Stimulated activated CD4-positive, alpha-beta T cell treated with anti-CD3 and anti-CD28 coated beads, Interleukin-1b, Interleukin-23, amount 100 ng/mL, for 4 hours (primary cell): ENCODE measurements at places on chromosomes 3 and 15.

DNA sequence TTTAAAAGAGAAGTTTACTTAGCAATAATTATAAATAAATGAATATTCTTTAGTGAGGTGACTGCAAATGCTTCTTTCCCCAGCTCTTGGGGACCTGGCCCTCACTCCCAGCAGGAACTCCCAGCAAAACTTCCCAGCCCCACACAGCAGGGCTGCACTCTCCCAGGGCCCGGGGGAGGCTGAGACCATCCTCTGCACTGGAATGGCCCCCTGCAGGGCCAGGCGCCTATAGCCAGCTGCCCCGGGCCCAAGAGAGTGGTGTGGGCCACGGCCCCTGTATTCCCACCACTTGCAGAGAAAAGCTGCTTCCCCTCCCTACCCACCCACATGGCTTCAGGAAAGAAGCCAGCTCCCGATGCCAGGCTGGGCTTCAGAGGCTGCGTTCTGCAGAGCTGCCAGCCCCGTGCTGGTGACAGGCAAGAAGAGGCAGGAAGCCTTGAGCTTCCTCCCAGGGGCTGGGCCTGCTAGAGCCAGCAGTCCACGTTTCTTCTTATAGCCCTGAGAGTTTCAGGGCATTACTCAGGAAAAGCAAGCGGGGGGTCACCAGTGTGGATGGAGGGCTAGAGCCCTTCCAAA lies 20.0 kb downstream of the IDH2 start:
- DNase-seq: no peak

- DNase-seq: no peak
These were observed 24.9 kb upstream of the BMF start for GRCh38 chr15:40133544-40133943.

GRCh38 chr3:197155046-197155445 lies 125.4 kb upstream of the MELTF start:
- no peak for DNase-seq

GRCh38 chr3:94234177-94234788 lies 171.4 kb downstream of the NSUN3 start:
- DNase-seq: no peak

DNA sequence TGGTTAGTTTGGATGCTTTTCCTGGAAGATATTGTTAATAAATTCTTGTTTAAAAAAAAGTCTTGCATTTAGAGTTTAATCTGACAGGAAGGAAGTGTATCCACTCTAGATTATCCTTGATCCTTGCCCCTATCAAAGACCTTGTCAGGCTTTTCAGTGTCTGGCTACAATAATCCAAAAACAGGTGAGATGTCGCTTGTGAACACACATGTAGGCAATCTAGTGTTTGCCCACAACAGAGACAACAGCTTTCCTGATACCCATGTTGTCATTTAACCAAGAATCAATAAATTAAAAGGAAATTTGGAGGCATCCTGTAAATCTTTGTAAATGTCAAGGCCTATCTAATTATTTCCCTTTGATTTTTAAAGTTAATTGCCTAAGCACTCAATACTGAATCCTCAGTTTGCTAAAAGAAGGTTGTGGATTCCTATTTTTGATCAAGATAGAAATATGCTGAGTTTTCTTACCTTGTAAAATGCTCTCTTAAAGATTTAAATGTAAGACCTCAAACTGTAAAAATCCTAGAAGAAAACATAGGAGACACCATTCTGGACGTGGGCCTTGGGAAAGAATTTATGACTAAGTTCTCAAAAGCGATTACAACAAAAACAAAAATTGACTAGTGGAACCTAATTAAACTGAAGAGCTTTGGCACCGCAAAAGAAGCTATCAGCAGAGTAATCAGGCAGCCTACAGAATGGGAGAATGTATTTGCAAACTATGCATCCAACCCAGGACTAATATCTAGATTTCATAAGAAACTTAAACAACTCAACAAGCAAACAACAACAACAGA lies 207.7 kb downstream of the NAALADL2 start:
- DNase-seq: no peak

DNA sequence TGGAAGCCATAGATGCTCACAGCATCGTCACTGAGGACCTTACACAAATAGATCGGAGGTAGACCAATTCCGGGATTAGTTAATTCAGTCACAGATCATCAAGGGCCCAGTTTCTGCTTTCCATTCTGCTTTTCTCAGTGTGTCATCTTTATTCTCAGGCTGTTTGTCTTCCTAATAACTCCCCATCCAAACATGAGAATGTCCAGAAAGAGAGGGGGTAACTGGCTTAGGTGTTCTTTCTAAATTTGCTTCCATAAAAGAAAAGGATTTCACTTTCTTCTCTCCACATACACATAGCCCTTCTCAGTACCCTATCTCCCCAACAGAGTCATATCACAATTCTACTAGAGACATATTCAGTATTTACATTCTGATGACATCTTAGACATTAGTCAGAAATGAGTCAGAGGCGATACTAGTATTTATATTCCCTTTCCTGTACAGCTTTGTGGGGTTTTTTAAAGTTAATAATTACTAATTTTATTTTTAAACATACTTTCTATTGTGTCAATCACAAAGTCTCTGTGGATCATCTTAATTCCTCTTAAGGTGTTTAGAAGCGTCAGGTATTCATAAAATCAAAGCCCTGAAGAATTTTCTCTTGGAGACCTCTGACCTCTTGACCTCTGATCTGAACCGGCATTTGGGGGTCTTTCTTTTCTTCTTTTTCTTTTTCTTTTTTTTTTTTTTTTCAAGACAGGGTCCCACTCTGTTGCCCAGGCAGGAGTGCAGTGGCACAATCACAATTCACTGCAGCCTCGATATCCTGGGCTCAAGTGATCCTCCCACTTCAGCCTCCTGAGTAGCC lies 24.3 kb upstream of the IL12A start:
- no peak for DNase-seq

DNA sequence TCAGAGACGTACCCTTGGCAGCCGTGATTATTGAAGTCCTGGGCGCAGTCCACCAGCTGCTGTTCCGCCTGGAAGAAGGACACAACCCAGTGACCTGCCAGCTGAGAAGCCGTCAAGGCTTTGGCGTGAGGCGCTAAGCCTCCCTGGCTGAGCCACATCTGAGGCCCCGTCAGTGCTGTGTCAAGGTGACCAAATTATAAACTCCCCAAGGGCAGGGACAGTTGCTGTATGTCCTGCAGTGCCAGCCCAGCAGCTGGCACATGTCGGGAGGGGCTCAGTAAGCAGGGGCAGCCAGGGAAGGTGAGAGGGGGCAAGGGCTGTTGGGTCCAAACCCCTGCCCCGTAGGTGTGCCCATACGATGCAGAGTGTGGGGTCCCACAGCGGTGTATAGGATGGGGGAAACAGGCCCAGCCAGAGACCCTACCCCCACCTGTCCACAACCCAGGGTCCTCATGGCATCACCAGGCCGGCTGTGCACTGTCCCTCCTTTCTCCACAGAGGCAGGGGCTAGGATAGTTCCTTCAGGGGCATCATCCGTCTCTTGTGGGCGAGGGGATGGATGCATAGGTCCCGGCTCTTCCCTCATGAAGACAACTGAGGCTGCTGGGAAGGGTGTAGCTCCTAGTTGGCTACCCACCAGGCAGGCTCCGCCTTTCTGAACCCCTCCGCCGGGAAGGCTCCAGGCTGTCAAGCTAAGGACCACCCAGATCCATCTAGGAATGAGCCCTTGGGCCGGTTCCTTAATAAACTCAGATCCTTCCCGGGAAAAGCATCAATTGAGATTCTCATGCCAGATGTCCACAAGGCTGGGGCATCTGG lies 13.2 kb downstream of the CTSH start:
- DNase-seq: no peak

DNA sequence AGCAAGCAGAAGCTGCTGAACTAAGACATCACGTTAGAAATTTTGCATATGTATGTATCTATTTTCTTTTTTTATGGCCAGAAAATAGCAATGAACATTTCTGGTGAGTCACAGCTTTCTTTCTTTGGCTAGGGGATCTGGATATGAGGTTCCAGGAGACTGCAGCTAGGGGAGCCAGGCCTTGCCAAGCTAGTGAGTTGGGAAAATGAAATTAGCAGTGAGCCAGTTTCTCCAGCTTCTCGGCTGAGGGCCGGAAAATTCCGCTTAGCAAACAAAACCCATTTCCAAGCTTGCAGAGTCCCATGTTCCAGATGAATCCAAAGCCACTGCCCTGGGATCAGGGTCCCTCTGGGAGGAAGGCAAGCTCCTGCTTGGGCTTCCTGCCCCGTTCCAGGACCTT lies 137.6 kb downstream of the SRGAP3 start:
- no peak for DNase-seq

DNA sequence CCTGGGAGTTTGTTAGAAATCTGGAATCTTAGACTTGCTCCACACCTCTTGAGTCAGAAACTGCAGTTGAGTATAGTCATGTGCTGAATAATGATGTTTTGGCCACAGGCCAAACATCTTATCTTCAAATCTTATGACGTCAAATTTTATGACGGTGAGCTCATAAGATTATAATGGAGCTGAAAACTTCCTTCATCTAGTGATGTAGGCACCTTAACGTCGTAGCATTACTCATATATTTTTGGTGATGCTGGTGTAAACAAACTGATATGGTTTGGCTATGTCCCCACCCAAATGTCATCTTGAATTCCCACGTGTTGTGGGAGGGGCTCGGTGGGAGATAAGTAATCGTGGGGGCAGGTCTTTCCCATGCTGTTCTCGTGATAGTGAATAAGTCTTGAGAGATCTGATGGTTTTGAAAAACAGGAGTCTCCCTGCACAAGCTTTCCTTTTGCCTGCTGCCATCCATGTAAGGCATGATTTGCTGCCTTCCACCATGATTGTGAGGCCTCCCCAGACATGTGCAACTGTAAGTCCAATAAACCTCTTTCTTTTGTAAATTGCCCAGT lies 268.0 kb upstream of the PROK2 start:
- DNase-seq: no peak

DNA sequence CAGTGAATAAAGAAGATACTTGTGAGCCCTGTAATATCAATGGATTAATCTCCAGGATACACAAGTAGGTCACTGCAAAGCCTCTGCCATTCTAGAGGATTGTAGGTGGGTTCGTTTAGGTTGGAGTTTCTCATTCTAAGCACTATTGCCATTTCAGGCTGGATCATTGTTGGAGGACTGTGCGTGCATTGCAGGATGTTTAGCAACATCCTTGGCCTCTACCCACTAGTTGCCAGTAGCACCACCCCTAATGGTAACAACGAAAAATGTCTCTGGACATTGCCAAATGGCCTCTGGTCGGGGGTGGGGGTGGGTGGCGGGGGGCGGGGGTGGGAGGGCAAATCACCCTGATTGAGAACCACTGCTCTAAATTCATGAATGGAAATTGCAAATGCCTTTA lies 4.9 kb upstream of the IFT57 start:
- no peak for DNase-seq

- DNase-seq: no peak
These were observed 7.2 kb upstream of the LACTB start for GRCh38 chr15:63114465-63114864.

DNA sequence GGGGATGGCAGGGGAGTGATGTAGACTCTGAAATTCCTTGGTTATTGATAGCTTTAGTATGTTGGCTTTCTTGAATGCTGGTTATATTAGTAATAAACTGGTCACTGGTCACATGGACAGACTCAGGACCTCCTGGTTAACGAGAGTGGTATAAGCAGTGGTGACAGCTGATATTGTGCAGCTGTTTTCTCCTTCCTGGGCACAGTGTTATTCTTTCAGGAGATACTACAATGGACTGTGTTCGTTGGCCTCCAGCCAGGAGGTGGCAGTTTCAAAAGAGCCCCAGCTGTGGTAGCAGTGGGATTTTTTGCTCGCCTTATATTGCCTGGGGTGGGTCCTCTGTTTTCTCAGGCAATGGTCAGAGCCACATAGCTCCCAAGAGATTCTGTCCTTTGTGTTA lies 181.6 kb upstream of the RBMS3 start:
- DNase-seq: no peak

GRCh38 chr3:143067201-143067600 lies 52.4 kb upstream of the CHST2 start:
- DNase-seq: no peak

- DNase-seq: no peak
These were observed 90.2 kb upstream of the CHD2 start for GRCh38 chr15:92809880-92810361.

- DNase-seq: no peak
These were observed 97.9 kb downstream of the ADCY5 start for GRCh38 chr3:123350971-123351370.

GRCh38 chr3:138113326-138113725 lies 2.1 kb downstream of the DZIP1L start:
- DNase-seq: no peak

GRCh38 chr3:54897028-54897711 lies 30.7 kb downstream of the LRTM1 start:
- DNase-seq: no peak

GRCh38 chr3:69558912-69559311 lies 173.0 kb upstream of the FRMD4B start:
- no peak for DNase-seq

GRCh38 chr15:77402740-77403379 lies 17.0 kb downstream of the PEAK1 start:
- DNase-seq: no peak

GRCh38 chr3:197001972-197002700 lies 27.5 kb downstream of the MELTF start:
- no peak for DNase-seq

- DNase-seq: no peak
These were observed 21.3 kb upstream of the GOLIM4 start for GRCh38 chr3:168117059-168117458.

GRCh38 chr15:55654561-55655031 lies 66.5 kb upstream of the PYGO1 start:
- DNase-seq: no peak

- DNase-seq: no peak
These were observed 28.8 kb downstream of the KNG1 start for GRCh38 chr3:186746008-186746407.

- no peak for DNase-seq
These were observed 64.2 kb downstream of the MYO5A start for GRCh38 chr15:52464478-52464877.

- DNase-seq: no peak
These were observed 100.0 kb upstream of the LINGO1 start for GRCh38 chr15:77732514-77733335.
